ENCODE measurements at places on chromosomes 3 and 15.

- DNase-seq = no peak
Observed at GRCh38 chr15:48049736-48050135, 71.1 kb upstream of the SLC24A5 start.

DNA sequence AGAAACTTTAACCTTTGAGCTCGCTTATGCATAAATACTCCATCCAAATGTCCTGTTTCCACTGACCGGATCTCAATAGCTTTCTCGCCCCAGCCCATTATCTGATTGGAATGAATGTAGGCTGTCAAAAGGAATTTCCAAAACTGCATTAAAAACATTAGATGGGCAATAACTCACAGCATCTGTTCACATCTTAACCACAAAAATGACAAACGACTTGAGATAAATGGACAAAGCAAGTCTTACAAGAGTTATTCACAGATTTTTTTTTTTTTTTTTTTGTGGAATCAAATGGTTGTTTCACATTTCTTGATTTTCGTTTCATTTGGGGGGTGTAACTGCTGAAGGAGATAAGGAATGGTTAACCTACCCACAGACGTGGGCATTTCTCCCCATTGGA, 39.7 kb upstream of the SLC2A2 start:
- no peak for DNase-seq

DNA sequence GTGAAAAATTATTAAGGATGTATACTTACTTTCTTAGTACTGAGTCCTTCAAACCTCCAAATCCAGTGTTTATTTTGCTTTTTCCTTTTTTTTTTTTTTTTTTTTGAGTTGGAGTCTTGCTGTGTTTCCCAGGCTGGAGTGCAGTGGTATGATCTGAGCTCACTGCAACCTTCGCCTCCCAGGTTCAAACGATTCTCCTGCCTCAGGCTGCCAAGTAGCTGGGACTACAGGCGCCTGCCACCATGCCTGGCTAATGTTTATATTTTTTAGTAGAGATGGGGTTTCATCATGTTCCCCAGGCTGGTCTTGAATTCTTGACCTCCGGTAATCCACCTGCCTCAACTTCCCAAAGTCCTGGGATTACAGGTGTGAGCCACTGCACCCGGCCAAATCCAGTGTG, 67.5 kb downstream of the KAT2B start:
- no peak for DNase-seq

GRCh38 chr15:86608461-86609205, 529.0 kb downstream of the AGBL1 start:
- no peak for DNase-seq

DNA sequence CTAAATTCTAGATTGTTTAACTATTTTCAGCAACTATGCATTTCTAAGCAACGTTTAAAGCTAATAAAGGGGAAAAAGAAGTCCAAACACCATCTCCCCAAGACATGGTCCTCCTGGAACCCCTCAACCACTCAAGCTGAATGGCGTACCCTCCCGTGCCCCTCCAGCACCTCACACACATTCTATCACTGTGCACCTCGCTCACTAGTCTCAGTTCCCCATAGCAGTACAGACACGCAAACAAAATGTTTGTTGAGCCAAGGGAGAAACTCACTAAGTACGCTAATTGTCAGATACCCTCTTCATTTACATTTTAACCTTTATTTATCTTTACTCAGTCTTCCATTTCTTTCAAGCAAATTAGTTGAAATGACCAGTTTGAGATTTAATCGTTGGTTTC, 48.8 kb downstream of the ACAP2 start:
- no peak for DNase-seq

- no peak for DNase-seq
Observed at GRCh38 chr3:153182501-153183293, 20.7 kb downstream of the RAP2B start.

DNA sequence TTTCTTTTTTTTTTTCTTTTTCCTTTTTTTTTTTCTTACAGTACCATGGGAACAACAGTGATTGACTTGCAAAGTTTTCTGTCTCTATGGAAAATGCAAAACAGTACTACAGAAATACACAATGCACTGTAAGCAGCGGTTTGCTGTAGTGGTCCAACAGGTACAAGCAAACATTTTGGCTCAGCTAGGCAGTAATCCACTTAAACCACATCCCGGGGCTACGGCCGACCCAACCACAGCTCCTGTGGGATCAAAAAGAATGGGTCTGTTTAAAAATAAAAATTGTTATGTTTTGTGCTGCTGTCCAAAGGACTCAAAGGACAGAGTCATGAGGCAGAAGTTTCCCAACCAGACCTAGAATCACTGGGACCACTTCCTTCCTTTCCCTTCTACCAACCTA, 667.1 kb upstream of the ADAMTS9 start:
- DNase-seq = no peak

DNA sequence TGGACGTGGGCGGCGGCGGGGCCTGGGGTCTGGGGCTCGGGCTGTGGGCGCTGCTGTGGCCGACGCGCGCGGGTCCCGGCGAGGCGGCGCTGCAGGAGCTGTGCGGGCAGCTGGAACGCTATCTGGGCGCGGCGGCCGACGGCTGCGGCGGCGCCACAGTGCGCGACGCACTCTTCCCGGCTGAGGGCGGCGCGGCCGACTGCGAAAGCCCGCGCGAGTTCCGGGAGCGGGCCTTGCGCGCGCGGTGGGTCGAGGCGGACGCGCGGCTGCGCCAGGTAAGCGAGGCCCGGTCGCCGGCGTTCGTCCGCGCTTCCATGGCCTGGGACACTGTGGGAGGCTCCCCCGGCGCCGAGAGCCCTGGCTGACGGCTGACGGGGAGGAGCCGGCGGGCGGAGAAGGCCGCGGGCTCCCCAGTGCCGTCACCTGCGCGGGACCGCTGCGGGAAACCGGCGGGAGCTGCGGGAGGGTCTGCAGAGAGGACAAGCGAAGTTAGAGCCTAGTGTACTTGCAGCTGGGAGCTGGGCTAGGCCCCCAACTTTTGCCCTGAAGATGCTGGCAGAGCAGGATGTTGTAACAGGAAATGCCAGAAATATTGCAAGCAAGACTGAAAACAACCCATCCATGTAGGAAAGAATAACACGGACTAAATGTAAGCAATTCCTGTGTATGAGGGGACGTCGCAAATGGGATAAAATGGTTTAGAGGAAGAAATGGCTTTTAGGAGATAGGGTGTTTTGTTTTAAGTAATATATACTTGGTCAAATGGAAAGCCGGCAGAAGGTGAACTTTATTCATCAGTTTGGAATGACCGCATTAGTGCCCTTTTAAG, 847 bp downstream of the WHAMM start:
- peak; percentile 13 for DNase-seq

GRCh38 chr3:7484636-7485035, 623.7 kb downstream of the GRM7 start:
- no peak for DNase-seq

DNA sequence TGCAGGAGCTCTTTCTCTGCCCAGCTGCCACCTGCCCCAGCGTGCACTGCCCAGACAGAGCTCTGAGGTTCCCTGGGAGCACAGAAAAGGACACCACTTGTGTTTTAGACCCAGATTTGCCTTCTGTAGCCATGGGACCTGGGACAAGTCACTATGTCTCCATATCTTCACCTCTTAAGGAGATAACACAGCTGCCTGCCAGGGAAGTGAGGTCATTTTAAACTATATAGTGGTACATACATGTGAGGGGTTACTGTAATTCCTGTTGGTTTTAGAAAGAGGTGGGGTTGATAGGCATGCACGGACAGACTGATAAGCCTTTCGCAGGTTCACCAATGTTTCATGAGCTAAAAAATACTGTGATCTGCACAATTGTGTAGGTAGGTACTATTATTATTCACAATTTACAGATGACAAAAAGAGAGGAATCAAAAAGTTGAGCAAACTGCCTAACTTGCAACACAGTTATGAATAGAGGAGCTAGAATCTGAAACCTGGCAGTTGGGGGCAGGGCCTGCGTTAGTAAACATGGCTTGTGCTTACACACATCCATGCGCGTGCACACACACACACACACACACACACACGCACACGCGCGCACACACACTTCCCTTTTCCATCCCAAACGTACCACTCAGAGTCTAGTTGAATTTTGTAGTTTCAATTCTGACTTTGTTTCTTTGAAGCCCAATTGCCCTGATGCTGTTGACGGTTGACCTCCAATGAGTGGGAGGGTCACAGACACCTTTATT, 193.6 kb downstream of the FAM43A start:
- no peak for DNase-seq

- DNase-seq = peak; percentile 87
Observed at GRCh38 chr3:181610973-181611265, 100.8 kb upstream of the SOX2 start.

DNA sequence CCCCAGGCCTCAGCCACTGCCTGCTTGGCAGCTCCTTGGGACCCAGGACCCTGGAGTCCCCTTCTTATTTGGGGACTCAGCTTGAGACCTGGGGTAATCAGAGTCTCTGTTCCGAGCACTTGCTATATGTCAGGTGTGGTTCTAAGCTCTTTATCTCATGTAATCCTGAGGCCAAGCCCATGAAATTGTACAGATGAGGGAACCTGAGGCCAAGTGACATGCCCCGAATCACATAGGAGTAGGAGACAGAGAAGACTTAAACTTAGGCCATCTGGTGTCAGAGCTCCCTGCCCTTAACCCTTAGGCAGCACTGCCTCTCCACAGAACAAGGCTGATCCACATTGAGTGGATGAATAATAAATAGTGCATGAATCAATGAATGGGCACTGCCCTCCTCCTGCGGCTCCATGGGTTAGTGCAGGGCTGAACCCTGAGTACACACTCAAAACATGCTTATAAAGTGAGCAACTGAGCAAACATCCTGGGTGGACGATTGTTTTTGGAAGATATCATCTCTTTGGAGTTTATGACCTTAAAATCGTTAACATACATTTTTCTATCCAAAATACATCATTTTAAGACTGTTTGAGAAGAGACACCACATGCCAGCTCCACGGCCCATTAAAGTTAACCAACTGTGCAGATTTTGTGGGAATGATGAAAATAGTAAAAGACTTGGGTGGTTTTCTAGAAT, 33.2 kb upstream of the IQSEC1 start:
- DNase-seq = no peak

- DNase-seq = no peak
Observed at GRCh38 chr15:66008940-66009562, 139.8 kb downstream of the RAB11A start.

- DNase-seq = no peak
Observed at GRCh38 chr3:39569095-39569494, 101.6 kb downstream of the MOBP start.
